Stimulated activated CD8-positive, alpha-beta memory T cell treated with anti-CD3 and anti-CD28 coated beads, Interleukin-15, amount 100 ng/mL, for 4 hours (primary cell): ENCODE measurements at places on chromosomes 3 and 15.

DNA sequence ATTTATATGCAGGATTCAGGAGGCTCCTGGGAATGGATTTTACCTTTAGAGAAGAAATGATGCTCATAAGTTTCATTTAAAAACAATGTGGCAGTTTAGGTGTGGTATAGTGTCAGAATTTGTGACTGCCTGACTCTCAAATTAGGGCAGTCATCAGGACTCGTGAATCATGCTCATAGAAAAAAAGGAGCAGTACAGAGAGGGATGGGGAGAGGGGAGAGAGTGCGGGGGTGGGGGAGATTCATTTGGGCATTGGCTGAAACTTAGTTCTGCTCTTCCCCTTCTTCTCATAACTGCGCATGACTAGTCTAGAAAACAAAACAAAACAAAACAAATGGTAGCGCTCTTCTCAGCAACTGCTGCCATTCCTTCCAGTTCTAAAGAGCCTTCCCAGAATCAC, 44.3 kb downstream of the PRTG start:
- no peak for DNase-seq

DNA sequence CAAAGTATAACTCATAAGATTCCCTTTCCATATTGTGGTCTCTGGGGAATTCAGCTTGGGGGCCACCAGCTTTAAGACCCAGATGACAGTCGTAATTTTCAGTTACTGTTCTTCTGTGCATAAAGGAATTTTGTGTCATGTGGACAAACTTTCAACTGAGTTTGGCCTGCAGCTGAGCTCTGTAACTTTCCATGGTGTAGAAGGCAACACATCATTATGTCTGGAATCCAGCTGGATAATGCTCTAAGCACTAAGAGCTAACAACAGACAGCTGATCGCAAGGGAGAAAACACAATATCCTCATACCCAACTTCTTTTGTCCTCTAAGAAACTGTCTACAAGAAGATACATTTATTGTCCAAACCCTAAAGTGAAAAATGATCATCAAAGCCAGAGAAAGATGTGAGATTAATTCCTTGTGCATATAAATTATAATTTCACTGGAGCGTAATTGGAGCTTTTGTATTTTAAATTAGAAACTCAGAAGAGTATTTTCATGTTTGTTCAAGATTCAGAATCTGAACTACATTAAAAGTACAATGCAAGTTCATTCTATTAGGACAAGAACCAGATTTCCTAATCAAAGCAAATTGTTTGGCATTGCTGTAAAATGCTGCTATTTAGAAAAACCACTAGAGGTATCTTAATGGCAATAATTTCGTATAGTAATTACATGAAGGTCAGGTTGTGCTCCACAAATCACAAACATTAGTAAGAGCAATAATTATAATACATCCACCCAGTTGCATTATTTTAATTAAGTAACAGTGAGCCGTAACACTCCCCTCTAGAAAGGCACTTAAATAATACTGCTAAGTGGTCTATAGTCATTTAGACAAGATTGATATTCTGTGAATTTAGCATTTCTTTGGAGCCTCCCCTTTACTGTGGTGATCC, 218.8 kb downstream of the ATP8B4 start:
- DNase-seq, result no peak

- no peak for DNase-seq
Observed at GRCh38 chr3:12830785-12831156, 10.6 kb downstream of the RPL32 start.

GRCh38 chr15:35979608-35980007, 433.6 kb upstream of the DPH6 start:
- DNase-seq, result no peak

DNA sequence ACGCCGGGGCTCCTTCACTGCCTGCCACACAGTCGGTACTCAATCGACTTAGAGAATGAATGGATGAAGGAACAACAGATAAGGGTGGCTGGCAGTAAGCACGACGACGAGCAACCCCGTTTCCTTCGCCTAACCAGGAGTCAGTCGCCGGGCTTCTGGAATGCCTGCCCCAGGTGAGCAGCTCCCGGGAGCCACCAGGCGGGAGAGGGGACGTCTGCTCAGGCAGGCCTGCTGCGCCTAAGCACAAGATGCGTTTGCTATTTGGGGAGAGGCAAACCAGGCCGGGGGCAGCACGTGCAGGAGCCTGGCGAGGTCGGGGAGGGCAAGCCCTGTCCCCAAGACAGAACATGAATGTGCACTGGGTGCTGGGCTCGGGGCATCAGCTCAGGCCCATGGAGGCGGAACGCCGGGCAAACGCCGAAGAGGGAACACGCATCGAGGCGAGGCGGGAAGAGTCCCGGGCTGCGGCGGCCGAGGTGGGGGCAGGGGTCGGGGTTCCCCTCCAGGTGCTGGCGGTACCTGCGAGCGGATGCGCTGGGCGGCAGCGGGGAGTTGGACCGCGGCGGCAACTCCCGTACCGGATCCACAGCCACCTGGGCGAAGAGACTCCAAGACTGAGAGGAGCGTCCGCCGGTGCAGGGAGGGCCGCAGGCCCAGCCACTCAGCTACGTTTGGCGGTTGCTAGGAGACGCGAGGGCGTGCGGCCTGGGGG, at the start of gene CFAP92:
CFAP92 (minus strand) TSS at position 616 of the 712 bp plus-strand sequence. CDS start 772 bp downstream, outside the sequence.
- peak; percentile 77 for DNase-seq

- DNase-seq, result no peak
Observed at GRCh38 chr15:69941706-69942495, 155.8 kb downstream of the TLE3 start.

GRCh38 chr15:79433276-79433990, 1.3 kb downstream of the MINAR1 start:
- no peak for DNase-seq

DNA sequence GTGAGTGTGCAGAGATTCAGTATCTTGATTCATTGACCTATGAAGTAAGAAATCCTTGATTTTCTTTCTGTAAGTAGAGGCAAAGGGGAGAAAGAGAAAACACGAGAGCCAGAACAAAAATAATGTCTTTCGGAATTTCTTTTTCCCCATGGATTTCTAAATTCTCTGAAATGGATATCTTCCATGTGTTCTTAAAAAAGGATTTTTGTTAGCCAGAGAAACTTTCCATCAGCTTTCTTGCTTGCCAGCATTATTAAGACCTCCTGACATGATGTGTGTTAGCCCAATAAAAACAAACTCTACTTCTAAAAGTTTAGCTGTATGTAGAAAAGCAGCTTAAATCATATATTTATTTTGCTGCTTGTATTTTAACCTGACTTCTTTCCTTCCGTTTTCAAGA, 122.3 kb upstream of the AADACL2 start:
- no peak for DNase-seq

DNA sequence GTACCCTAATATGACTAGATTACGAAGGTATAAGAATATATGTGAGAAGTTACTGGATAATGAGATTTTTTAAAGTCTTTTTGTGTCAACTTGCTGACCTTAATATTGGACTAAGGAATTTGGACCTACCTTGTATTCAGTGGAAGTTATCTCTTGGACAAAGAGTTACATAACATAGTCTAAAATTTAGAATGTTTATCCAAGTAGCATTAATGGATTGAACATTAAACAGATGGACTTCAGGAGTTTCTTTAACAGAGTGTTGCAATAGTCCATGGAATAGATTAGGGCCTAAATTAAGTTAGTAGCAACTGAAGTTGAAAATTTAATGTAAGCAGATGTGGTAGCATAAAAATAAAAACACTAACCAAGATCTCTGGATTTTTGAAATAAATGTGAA, 266.4 kb downstream of the PYDC2 start:
- no peak for DNase-seq

- no peak for DNase-seq
Observed at GRCh38 chr3:146421819-146422759, 47.3 kb downstream of the PLSCR2 start.

- no peak for DNase-seq
Observed at GRCh38 chr15:68330901-68331300, 53.4 kb downstream of the FEM1B start.

- no peak for DNase-seq
Observed at GRCh38 chr3:86930181-86930580, 60.8 kb downstream of the VGLL3 start.

GRCh38 chr15:41553731-41554130, 5.3 kb upstream of the TYRO3 start:
- DNase-seq, result no peak

DNA sequence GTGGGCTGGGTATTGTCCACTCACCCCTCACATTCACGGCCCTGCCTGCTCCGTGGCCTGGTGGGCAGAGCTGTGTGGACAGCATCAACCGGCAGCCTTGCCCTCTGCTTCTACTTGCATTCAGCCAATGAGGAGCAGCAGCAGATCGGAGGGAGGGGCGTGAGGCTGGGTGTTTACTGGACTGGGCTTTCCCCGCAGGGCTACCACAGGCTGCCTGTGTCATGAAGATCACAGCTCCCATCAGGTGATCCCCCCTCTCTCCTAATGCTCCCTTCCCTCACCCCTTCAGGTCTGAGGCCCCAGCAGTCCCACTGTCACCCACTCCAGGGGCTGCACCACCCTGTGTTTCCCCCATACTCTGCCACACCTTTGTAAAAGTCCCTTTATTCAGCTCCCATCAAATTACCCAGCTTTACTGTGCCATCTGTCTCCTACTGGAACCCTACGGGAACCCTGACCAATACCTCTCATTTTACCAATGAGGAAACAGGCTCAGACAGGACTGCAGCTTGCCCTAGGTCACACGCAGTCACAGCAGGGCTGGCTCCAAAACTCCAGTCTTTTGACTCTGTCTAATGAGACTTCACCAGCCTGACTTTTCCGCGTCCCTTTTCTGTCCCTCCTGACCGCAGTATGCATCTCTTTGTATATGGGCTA, 81.1 kb downstream of the MEGF11 start:
- DNase-seq, result no peak

DNA sequence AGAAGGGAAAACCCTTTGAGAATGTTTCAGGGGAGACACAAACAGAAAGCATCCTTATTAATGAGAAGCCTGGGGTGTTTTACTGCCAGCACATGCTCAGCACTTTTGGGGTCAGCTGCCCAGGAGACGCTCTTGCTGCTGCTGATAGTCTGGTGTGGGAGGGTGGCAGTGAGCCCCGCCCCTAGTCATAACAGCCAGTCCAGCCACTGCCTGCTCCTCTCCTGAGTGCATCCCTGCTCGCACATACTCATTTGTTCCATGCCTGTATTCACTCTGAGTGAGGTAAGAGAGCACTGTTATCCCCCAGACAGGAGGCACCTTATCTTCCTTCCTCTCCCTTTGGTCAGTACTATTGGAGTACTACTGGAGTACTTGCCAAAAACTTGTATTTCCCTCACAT, 101.3 kb downstream of the ETFA start:
- no peak for DNase-seq

DNA sequence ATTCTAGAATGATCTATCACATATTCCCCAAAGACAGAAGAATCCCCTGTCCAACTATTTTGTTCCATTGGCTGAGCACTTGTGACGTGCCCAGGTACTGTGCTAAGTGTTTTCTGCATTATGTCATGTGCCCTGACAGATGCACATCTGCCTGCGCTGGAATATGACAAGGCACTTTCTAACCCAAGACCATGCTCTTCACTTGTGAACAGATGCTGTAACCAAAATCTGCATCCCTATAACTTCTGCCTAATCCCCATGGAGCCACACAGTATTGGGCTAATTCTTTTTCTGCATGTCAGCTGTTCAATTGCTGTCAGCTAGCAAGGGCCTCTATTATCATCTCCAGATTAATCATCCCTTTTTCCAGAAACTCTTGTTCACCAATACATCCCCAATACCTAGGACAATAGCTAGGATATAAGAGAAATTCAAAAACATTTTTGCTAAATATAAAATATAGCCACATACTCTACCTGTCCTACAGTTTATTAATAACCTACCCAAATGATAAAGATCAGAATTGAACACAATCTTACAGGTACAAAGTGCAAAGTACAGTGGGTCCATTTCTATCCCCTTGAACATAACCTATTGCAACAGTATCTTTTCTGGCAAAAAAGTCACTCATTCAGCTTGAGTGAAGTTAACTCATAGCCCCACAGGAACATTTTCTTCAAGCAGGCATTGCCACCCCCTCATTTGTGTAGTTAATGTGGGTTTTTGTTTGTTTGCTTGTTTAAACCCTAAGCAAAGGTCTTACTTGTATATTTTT, 109.4 kb upstream of the LRRN1 start:
- no peak for DNase-seq

DNA sequence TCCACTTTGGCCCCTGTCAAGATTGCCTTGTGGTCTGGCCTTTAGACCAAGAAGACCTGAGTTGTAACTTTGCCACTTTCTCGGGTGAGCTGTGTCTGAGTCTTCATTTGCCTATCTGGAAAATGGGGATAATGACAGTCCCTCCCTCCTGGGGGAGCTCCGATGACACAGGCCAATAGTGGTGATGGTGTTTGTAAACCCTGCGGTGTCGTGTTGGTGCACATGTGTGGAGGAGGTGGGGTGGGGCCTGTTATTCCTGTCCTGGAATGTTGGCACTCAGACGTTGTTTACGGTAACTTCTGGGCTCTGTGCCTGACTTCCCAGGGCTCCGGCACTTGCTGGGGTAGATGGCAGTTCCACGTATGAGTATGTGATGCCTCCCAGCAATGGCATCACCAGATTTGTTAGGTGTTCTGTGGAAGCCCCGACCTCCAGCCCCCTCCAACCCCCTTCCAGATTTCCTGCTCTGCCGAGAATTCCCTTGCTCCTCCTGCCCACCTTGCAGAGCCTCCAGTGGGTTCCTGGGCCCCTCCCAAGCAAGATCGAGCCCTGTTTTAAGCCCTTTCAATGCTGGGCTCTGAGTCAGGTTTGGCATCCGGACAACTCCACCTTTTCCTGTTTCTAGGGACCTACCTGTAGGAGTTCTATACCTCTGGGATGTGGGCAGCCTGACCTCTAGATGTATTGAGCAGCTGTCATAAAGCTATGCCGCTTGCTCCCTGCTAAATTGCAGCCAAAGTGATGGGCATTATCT, 31.4 kb downstream of the HRH1 start:
- no peak for DNase-seq

- DNase-seq, result no peak
Observed at GRCh38 chr3:137259701-137260100, 301.9 kb downstream of the IL20RB start.

DNA sequence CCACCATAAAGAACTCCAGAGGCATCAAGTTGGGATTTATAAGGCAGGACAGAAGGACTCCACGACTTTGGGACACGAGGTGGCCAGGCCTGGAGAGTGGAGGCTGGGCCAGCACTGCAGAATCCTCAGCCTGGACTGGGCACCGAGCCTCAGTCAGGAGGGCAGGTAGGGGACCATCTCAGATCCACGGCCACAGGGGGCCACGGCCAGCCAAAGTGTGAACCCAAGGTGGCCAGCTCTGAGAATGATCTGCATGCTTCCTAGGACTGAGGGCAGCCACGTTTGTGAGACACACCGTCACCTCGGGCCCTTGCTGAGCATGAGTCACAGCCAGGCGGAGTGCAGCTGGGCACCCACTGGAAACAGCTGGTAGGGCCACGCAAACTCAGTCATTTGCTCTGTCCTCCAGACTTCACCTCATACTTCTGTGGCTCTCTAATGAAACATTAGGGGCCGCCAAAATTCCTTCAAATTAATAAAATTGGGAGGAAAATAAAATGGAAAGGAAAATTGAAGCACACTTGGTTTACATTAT, 65.8 kb downstream of the CTNNB1 start:
- no peak for DNase-seq
